ENCODE measurements at places on chromosomes 16 and 17.
A peak's percentile ranks its signal among the peaks of the same experiment; 100 is the strongest.

DNA sequence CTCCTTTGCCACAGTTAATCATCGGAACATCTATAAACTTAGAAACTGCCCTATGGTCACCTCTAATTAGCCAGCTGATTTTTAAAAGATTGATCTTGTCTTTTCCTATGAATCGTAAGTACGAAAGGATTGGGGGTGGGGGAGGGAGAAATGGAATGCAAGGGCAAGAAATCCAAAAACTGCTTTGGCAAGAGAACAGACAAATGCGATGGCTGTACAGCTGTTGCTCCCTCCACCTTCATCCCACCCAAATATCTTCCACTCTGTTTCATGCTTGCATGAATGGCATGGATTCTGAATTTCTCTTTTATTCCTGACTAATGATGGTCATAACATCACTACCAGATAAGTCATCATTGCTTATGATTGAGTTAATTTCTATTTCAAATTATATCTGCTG is 165.7 kb downstream of the STX8 start:
- no peak for DNase-seq

DNA sequence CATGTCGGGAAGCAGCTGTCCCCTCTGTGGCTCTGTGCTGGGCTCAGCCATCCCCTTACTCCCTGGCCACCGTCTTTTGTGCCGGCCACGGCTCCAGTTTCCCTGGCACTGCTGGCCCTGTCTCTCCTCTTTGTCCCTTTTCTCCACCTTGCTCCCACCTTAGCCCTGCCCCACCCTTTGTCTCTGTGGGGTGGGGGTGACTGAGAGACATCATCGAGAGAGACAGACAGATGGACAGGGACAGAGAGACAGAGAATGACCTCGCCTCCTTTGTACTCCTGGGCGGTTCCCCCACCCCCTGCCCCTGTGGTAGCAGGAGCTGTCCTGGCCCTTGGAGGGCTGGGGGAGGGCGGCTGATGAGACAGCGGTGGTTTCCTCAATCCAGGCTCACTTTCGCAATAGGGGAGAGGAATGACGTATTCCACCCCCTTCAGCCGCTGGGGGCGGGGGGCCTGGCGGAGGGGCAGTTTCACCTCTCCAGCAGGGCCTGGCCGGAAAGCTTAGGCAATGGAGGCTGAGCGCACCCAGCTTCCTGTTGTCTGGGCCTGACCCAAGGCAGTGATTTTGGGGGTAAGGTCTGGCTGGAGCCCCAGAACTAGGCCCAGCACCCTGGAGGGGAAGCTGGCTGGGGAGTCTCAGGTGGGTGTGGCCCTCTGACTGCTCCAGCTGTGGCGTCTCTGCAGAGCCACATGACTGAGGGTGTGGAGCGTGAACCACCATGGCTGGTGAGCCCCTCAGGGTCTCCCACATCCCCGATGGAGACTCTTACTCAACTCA is 7.3 kb downstream of the FMNL1 start:
- peak; percentile 50 for DNase-seq

DNA sequence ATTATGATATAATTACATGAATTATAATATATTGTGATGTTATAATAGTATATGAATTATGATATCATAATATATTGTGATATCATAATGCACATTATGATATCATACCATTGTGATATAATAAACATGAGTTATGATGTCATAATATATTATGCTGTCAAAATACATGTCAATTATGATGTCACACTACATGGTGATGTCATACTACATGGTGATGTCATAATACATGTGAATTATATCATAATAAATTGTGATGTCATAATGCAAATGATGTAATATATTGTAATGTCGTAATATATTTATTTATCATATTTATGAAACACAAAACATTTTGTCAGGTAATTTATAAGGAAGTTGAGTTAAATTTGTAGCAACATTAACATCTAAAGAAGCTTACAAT is 1950.1 kb downstream of the TP53TG3F start:
- no peak for DNase-seq

DNA sequence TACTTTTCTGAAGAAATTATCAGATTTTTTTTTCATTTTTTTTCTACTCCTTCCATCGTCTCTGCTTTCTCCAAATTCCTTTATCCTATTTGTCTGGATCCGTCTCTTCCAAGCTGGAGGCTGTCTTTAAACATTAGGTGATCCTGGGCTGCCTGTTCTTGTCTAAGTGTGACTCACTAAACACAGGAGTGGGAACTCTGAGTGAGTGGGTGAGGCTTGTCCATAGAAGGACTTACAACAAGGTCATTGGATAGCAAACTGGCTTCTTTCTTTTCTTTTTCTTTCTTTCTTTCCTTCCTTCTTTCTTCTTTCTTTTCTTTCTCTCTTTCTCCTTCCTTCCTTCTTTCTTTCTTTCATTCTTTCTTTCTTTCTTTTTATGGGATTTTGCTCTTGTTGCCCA is 18.2 kb downstream of the ALOX15 start:
- no peak for DNase-seq

- DNase-seq: no peak
These were observed 1.8 kb upstream of the SLC16A3 start for GRCh38 chr17:82226809-82227628.

DNA sequence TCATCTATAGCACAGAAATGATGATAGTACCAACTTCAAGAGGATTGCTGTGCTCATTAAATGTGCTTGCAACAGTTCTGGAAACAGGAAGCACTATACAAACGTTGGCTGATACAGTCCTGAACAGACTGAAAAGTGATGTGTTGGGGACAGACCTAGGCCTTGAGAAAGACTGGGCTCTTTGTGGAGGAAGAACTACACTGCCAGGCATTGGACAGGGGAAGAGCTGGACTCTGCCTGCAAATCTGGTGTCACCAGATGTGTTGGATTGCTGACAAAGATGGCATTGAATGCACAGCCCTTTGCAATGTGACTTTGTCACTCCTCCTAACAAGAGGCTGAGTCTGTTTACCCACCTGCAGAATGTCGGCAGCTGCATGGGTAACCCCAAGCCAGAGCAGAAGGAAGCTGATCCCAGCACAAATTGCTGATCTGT is 12.4 kb upstream of the ST6GALNAC2 start:
- DNase-seq: no peak

DNA sequence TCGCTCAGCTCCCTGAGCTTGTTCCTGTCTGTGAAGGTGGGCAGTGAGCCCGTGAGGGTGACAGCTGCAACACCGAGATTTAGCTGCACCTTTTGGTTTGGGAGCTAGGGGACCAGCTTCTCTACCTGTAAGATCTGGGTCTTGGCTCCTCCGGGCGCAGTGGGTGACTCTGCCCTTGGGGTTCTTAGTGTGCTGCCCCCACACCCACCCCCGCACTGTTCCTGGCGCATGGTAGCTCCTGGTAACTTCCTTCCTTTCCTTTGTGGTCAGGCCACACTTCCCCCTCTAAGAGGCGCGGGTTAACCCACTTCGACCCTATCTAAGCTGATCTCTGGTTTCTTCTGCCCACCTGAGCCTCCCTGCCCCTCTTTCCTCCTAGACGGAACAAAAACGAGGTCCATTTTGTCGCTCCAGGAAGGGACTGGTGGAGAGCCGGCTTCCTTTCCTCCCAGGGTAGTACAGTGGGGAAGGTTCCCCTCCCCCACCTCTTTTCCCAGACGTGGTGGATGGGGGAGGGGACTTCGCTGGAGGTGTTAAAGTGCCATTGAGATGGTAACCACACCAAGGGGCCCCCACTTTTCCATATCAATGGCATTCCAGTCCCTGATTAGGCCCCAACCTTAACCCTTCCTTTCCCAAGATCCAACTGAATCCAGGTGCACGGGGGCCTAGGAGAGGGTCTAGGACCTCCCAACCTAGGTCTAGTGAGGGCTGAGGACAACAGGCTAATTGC is 4.6 kb upstream of the CLDN9 start:
- DNase-seq: no peak

GRCh38 chr17:77566151-77566550 is 392.4 kb upstream of the TNRC6C start:
- DNase-seq: no peak

- no peak for DNase-seq
These were observed 7.8 kb downstream of the GALK1 start for GRCh38 chr17:75757086-75757681.

GRCh38 chr17:34312080-34312479 is 7.2 kb upstream of the CCL8 start:
- DNase-seq: no peak

GRCh38 chr17:80874866-80875445 is 116.7 kb upstream of the CHMP6 start:
- DNase-seq: no peak

DNA sequence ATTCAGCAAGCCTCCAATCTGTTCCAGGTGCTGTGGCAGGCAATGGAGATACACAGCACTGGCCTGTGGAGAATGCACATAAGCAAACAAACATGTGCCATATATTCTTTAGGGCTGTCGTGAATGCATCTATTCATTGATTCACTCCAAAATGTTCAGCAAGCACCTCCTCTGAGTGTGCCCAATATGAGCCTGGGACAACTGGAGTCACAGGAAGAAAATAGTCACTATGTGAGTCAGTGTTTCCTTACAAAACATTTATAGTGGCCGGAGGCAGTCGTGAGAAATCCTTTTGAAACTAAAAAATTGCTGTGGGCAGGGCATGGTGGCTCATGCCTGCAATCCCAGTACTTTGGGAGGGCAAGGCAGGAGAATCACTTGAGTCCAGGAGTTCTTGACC is 310.1 kb downstream of the CA10 start:
- no peak for DNase-seq

DNA sequence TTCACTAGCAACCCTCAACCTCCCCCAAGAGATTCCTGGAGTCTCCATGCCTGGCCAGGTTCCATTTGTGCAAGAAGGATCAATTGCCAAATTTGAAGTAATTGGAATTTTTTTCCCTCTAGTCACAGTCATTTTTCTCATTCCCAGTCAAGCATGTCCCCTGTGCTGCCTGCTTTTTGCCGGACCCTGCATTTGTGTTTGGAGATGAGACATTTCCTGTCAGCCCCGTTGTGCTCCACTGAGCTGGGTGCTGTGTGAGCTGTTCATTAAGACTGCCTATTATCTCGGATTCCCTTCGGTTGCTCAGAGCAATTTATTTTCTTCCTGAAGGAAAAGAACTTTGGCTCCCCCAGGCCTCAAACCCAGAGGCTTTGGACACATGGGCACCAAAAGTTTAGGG is 201.0 kb upstream of the NLRP1 start:
- no peak for DNase-seq

- no peak for DNase-seq
These were observed 411.7 kb downstream of the UTP18 start for GRCh38 chr17:51672065-51672464.

DNA sequence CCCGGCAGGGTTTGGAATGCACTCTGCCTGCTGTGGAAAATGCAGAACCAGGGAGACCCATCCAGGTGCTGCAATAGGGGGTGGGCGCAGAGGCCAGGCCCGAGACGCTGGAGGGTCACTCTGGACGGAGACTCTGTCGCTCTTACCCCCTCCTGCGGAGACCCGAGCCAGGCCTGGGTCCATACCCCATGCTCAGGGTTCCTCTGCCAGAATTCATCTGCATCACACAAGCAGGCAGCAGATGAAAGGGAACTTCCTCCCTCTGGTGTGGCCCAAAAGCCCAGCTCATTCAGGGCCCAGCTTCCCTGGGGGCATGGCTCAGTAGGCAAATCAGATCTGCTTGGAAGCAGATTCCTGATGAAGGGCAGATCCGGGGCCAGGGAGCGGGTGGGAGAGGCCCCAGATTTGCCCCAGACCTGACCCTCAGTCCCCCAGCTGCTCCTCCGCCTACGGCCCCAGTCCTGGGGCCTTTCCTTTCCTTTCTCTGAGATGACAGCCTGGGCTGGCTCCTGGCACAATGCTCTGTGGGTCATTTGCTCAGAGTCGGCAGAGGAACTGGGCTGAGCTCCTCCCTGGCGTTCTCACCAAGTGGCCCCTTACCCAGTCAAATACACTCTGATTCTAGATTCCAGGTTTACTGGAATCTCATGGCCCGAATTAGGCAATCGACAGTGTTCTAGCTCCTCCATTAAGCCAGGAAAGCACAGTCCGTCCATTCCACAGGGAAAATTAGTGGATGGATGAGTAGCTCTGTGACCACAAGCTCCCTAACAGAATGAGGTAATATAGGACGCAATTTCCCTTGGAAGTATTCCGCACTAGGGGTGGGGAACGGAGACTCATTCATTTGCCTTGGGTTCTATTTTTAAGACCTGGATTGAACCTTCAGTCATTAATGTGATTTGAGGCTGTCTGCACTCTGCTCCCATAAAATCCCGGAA is 19.1 kb upstream of the RASD1 start:
- DNase-seq: no peak

DNA sequence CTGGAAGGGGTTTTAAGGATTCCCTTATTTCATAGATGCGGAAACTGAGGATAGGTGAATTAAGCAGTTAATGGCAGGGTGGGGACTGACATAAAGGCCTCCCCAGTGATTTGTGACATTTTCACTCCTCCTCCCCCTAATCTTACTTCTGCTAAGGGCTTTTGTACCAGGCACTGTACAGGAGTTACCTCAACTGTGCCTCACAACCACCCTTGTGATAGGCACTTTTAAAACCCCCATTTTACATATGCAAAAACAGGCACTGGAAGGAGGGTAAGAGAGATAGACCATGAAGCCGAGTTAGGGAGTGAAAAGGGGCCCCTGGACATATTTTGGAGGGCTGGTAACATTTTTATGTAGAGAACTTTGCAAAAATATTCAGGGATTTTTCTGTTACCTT is 862 bp upstream of the GDE1 start:
- no peak for DNase-seq

- DNase-seq: no peak
These were observed 76.0 kb downstream of the IRX3 start for GRCh38 chr16:54210452-54211125.

GRCh38 chr17:17220529-17220928 is 14.4 kb upstream of the PLD6 start:
- DNase-seq: no peak

- no peak for DNase-seq
These were observed 19.6 kb downstream of the MVP start for GRCh38 chr16:29839822-29840221.

GRCh38 chr16:24734382-24734781 is 4.9 kb downstream of the TNRC6A start:
- no peak for DNase-seq

DNA sequence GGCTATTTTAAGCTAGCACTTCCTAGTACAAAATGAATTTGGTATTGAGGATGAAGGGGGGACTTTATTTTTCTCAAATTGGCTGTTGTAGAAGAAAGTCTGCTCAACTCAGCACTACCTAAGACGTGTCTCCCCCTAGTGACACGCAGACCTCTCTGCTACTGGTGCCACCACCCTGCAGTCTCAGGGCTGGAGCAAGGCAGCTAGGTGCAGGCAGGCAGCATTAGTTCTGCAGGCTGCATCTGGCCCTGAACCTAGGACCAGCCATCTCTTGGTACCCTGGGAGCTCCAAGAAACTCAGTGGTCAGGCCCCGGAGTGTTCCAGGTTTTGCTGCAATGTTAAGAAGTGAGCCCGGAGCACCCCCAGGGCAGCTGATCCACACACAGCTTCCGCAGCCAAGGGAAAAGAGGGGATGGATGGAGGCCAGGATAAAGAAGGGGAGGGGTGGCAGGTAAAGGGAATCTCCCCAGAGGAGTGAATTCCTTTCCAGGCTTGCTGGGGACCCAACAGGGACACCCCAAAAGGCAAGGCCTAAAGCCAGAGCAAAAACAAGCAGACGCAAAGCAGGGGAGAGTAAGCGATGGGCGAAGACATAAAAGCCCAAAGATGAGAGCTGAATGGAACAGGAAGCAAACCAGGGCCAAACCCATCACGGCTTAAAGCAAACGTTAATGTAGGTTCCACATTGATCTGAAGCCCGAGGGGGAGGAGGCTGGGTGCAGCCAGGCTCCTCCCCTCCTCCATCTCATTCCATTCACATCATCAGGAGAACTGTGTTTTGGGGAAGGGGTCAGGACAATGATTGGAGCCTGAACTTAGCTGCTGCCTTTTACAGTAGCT is 200.5 kb downstream of the ZFHX3 start:
- DNase-seq: no peak

Data from stimulated activated CD4-positive, alpha-beta T cell treated with anti-CD3 and anti-CD28 coated beads, Interleukin-1b, Interleukin-23, amount 100 ng/mL, for 4 hours (primary cell).